ENCODE measurements at places on chromosomes 2 and 18.

GRCh38 chr2:85807756-85808155 lies 54.0 kb downstream of the ATOH8 start:
- DNase-seq: no peak

DNA sequence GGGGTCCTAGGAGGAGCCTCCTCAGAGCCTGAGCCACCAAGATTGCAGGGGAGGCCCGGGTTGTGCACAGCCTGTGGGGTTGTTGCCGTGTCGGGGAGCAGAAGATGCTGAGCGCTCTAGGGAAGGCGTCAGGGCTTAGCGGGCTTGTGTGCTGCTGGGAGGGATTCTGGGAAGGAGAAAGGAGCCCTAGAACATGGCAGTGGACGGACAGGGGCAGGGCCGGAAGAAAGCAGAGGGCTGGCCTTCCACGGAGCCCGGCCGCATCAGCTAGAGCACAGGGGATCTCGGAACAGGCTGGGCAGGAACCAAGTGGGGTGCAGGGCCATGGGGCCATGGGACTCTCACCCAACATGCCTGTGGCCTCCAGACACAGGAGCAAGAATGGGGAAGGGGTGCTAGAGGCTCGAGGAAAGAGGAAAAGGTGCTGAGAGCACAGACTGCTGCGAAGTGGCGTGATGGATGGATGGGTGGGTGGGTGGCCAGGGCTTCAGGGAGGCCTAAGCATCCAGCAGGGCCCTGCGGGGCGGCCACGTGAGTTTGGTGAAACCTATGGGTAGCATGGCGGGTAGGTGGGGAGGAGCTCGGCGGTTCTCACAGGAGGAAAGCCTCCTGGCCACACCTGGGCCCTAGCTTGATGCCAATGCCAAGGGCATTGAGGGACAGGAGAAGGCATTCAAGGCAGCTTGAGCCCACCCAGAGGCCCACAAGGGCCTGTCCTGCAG lies 35.8 kb downstream of the MTERF4 start:
- DNase-seq: no peak

GRCh38 chr18:55830544-55830943 lies 242.6 kb upstream of the TCF4 start:
- DNase-seq: no peak

DNA sequence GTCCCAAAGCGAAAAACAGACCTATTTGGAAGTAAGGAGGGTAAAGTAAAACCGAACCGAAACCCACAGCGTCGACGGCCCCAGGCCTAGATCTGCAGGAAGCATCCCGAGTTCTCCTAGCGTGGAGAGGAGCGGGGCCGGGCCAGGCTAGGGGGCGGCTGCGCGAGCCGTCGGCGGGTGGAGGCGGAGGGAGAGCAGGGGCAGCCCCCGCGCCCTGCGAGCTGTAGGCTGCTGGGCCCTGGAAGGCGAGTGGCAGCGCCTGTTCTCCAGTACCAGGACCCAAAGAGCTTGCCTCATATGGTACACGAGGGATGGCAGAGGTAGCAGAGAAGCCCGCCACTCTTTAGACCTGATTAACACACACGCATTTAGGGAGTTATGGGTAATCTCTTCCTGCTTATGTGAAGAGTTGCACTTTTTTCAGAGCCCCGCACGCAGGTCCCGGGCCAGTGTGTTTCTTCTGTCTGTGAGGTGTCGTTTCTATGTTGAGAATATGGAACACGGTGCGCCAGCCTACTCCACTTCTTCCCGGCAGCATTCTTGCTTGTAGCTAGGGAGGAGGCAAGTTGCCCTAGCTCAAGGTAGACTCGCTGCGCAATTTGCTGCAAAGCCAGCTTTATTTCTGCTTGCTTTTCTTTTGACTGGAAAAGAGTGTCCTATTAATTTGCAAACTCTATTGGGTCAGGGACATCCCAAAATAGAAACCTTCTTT lies 71.1 kb downstream of the ARHGEF33 start:
- DNase-seq: no peak

- DNase-seq: no peak
These were observed 14.6 kb downstream of the STRADB start for GRCh38 chr2:201466050-201466675.

DNA sequence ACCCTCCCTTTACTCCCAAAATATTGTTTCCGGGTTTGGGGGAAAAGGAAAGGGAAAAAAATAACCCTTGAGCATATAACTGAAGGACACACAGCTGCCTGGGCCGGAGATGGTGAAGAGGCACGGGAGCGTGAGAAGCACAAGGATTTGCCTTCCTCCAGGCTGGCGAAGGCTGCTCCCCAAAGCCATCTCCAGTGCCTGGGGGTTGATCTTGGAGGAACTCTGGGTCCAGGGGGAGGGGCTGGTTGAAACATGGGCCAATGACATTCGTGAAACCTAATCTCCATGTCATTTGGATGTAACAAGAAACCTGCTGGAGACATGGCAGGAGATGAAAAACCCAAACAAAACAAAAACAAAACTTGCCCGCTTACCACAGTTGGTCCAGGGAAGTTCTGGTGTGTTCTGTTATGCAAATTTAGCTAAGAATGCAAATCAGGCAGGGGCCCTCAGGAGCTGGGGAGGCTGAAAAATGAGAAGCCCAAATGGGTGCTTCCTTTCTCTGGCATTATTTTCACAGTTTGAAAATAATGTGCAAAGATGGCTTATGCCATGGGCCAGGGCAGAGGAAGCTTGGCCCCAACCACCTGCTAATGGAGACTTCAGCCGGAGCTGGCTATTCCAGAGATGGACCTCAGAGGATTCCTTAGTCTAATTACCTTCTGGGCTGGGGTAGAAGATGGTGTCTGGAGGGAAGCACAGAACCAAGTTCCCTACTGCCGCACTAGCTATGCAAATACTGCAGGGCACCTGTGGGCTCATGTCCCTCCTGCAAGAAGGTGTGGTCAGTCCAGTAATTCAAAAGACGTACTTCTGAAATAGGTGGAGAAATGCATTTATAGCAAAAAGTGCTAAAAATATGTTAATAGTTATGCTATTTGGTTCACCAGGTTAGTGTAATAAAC lies 180.9 kb downstream of the BCL2 start:
- no peak for DNase-seq

- no peak for DNase-seq
These were observed 41.5 kb downstream of the MOGAT1 start for GRCh38 chr2:222713002-222713401.

- peak; percentile 65 for DNase-seq
These were observed 3.0 kb downstream of the HPCAL1 start for GRCh38 chr2:10305715-10306114.

DNA sequence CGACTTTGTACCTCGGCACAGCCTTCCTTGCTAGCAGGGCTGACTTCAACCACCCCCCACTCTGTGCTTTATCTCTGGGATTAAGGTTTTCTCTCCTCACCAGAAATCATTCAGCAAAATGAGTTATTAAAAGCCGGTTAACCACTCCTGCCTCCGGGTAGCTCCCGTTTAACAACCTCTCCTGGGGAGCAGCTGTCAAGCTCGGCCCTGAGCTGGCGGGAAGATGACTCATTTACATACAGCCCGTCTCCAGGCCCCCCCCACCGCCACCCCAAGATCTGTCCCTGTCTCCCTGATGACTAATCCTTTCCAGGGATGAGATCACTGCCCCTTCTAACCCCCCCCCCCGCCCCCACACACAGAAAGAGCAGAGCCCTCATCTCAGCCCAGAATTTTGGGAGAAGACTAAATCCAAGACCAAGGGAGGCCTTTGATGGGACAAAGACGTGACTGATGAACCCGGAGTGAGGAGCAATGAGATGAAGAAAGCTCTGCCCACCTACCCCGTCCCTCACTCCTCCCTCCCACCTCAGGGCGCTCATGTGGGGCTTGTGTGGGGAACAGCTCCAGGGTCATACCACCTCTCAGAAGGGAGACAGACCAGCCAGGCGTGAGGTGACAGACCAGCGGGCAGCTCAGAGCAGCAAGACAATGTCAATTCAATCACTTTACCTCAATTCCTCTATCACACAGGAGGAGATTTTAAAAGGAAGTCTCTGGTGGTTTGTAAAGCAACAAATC lies 131.4 kb downstream of the MSH2 start:
- no peak for DNase-seq

- peak; percentile 32 for DNase-seq
These were observed 2.6 kb downstream of the BZW1 start for GRCh38 chr2:200814276-200814815.

DNA sequence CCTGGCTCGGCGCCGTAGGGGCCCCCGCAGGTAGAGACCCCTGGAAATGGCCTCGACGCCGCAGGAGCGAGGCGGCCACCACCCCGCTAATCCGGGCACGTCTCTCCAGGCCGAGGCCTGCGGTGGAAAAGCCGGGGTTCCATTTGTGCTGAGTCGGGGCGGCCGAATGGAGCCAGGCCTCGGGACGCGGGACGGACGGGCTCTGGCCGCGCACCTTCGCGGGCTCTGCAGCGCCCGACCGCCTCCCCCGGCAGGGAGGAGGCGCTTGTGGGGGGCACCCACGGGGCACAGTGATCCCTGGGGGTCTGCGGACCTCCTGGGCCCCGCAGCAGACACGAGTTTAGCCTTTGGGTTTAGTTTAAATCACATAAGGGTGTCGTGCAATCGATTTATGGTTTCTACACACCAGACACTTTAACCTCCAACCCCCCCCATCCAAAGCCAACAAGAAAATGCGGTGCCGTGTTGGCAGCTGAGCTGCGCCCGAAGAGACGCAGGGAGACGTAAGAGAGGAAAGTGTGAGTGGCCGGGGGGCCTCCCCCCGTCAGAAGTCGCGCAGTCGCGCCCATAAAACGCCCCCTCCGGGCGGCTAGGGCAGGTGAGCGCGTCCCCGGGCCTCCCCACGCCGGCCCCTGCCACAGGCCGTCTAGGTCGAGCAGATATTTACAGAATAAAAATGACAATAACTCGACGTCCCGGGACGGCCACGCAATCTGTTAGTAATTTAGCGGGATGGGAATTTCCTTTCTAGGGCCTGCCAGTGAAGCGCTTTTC lies 1.0 kb upstream of the NFATC1 start:
- DNase-seq: peak; percentile 77

GRCh38 chr2:161839926-161840325 lies 215.7 kb downstream of the SLC4A10 start:
- DNase-seq: no peak

- DNase-seq: no peak
These were observed 11.7 kb upstream of the FHL2 start for GRCh38 chr2:105410554-105410953.

GRCh38 chr18:45793264-45793965 lies 32.1 kb upstream of the SIGLEC15 start:
- DNase-seq: no peak

DNA sequence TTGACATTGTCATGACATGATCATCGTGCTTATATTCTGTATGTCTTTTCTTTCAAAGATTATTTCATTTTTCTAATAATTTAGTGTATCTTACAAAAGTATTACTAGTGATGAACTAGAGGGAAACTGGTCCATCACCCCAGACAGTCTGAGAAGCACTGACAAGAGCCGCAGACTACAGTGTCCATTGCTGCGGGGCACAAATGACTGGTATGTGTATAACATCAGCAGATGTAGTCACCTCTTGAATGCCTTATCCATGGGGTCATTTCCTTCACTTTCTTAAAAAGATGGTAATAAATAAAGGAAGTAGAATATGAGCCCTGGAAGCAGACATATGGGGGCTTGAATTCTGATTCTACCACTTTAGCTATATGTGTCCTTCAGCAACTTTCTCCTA lies 29.6 kb downstream of the NEMP2 start:
- no peak for DNase-seq

- DNase-seq: no peak
These were observed 219.8 kb downstream of the GLI2 start for GRCh38 chr2:120955427-120955826.

- no peak for DNase-seq
These were observed 13.9 kb downstream of the IL1F10 start for GRCh38 chr2:113081488-113082210.

DNA sequence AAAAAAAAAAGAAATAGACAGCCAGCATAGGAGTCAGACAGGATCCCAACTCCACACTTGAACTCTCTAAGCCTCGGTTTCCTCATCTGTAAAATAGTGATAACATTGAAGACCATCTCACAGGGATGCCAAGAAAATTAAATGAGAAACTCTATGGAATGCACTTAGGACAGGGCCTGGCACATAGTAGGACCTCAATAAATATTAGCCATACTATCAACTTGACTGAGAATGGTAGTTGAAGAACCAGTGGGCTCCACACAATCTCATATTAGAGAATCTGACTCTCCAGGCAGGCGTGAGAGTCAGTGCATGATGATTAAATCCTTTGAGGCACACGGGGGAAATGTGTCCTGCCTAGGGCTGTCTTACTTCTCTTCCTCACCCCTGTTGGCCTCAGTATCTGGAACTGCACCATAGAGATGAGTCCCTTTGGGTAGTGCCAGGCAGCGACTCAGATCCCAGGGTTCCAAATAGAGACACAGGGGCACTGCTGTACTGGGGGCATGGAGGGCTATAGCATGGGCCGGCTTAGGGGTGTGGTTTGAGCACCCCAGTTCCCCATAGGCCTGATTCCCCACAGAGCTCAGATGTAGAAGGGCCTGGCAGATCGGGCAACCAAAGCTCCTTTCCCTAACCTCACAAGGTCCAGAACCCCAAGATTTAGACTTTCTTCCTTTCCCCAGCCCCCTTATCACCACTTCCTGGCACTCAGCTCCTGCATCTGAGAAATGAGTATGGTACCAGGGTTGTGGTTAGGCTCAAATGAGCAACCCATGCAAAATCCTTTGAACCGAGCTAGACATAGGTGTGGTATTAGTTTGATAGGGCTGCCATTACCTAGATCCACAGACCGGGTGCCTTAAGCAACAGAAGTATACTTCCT lies 51.3 kb upstream of the CAB39 start:
- peak; percentile 79 for DNase-seq

GRCh38 chr2:120568089-120568974 lies 167.3 kb upstream of the GLI2 start:
- DNase-seq: no peak

DNA sequence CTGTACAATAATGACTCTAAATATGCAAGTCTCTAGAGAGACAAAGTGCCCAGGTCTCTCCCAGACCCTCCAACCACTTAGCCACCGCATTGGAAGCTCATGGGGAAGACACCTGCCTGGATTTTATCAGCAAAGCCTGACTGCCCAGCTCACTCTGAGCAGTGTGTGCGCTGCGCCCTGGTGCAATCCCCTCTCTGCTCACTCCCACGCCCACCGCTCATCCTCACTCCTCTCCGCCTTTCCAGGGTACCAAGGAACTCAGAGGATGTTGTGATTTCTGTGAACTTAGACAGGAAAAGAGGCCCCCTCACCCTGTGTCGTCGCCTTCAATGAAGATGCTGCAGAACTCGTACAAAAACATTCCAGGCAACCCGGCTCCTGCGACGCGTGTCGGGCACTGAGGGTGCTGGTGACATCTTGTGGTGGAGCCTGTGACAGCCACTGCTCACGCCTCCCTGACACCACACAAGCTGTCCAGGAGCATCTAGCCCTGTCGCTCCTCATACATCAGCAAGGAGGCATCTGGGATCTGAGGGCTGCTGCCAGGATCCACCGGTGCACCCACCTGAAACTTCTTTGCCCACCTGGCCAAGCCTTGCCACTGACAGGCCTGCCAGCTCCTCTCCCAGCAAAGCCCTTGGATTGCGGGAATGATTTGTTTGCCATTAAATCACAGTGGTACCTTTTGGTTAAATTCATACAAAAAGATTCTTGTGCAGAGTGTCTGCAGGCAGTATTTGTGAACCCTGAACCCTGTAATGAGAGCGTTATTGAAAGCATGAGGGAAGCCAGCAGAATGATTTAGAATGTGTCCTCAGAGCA lies 220.4 kb downstream of the ZNF516 start:
- no peak for DNase-seq

All from CD8-positive, alpha-beta T cell (primary cell).